A172 (cell line): ENCODE measurements at places on chromosomes 6 and 20. TPM values are rescaled to one million over a fixed set of nuclear protein-coding genes. Genes with fewer than 3 reads are reported as not detected.

GRCh38 chr20:60583741-60584140 lies 625.5 kb downstream of the CDH26 start:
- DNase-seq: no peak

OR12D3 gene
- total RNA-seq: not detected in 2 replicates

CST5 gene
- not detected in 2 replicates for total RNA-seq

- no peak for DNase-seq
Measured at GRCh38 chr6:147366290-147366689, 142.2 kb upstream of the SAMD5 start.

DNA sequence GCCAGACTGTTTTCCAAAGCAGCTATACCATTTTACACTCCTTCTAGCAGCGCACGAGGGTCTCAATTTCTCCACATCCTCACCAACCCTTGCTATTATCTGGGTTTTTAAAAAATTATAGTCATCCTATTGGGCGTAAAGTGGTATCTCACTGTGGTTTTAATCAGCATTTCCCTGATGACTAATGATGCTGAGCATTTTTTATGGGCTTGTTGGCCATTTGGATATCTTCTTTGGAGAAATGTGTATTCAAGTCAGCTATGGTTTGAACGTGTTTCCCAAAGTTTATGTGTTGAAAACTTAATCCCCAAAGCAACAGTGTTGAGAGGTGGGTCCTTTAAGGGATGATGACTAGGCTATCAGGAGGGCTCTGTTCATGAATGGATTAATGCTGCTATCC lies 6.7 kb downstream of the MCUR1 start:
- DNase-seq: peak; percentile 55

DNA sequence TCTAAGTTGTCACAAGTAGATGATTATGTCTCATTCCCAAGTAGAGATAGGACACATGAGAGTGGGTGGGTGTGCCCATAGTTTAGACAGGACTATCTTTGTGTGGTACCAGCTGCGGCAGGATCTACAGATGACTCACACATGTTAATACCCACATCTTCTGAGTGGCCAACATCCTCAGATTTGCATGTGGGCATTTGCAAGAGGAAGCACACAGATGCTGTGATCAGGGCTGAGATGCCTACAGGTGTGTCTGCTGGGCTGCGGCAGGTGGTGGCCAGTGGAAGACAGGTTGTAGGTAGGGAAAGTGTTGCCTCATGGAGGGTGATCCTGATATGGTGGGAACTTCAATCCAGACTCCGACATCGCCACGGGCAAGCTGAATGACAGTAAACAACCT lies 50.8 kb downstream of the UTRN start:
- peak; percentile 50 for DNase-seq

DNA sequence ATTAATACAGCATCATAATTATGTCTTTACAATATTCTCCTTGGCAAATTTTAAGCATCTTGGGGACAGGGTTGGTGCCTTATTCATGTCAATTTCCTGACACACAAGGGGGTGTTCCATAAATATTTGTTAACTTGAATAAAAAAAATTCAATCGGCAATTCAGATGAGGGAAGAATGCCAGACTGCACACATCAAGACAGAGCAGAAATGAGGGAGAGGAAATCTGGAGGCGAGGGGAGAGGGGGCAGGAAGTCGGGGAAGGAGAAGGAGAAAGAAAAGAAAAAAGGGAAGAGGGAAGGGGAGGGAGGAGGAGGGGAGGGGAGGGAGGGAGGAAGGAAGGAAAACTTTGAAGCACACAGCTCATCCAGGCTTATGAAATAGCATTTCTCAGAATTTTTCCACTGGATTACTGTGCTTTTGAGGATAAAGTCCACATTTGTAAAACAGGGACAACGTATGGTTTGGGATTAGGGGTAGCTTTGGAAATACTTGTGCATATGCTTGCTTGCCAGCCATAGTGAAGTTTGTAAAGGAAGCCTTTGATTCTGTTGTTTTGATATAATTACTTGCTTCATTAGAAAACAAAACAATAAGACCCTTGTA lies 362.1 kb downstream of the SAMD5 start:
- DNase-seq: no peak

DNA sequence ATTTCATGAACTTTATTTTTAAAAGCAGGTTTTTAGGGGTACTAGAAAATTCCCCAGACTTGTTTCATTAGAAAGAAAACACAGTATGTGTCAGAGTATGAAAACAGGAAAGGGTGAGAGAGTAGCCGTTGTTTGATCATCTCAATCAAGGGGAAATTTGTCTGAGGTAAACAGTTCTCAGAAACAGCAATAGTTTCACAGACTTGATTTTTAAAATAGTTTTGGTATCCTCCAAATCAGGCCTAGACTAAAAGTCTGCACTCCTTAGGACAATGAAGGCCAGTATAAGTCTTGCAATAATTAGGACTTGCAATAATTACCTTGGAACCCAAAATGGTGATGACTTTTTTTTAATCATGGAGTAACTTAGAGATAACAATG lies 176.6 kb upstream of the TAB2 start:
- DNase-seq: no peak
